ENCODE measurements at places on chromosomes 12 and 14.
A peak's percentile ranks its signal among the peaks of the same experiment; 100 is the strongest.

DNA sequence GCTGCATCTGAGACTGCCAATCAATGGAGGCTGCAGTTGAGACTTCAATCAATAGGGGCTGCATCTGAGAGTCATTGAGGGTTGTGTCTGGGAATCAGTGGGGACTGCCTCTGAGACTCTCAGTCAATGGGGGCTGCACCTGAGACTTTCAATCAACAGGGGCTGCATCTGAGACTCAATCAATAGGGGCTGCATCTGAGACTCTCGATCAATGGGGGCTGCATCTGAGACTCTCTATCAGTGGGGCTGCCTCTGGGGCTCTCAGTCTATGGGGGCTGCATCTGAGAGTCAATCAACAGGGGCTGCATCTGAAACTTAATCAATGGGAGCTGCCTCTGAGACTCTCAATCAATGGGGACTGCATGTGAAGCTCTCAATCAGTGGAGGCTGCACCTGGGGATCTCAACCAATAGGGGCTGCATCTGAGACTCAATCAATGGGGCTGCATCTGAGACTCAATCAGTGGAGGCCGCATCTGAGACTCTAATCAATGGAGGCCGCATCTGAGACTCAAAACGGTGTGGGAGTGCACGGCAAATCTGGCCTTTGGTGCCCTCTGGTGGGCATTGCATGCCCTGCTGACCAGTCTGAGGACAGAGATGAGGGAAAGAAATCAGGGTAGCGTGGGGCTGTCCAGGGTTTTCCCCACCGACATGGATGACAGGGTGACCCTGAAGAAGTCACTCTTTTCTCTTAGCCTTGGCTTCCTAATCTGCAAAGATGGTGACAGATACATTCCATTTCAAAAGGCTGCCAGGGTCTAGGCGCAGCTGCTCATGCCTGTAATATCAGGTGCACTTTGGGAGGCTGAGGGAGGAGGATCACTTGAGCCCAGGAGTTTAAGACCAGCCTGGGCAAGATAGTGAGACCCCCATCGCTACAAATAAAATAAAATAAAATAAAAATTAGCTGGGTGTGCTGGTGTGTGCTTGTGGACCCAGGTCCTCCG lies 41.3 kb upstream of the EIF5 start:
- DNase-seq, result peak; percentile 75

- DNase-seq, result no peak
Observed at GRCh38 chr12:51023625-51024382, 2.4 kb downstream of the SLC11A2 start.

GRCh38 chr12:89951050-89951693 lies 242.5 kb upstream of the ATP2B1 start:
- DNase-seq, result no peak

GRCh38 chr12:118259079-118259478 lies 113.6 kb downstream of the TAOK3 start:
- DNase-seq, result no peak

DNA sequence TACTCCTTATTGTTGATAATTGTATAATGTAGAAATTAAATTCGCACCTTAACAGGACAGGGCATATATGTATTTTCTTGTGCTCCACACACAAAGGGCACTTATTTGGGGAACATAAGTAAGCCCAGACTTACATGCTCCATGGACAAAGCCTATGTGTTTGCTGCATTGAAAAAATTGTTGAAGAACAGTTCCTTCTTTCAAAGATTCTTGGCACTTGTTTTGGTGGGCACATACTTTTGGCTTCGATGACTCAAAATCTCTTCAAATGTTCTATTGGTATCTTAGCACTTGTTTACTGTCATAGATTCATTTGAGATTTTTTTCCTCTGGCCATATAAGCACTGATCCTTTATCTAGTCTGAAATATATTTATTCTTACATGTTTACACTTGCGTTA lies 1.4 kb upstream of the MAP4K5 start:
- no peak for DNase-seq

DNA sequence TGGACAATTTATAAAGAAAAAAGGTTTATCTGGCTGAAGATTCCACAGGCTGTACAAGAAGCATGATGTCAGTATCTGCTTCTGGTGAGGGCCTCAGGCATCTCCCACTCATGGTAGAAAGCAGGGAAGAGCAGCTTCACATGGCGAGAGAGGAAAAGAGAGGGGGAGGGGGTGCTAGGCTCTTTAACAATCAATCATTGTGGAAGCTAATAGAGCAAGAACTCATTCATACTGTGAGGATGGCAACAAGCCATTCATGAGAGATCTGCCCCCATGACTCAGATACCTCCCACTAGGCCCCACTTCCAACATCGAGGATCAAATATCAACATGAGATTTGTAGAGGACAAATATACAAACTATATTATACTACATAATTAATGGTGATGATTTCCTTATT lies 361.9 kb upstream of the FAR2 start:
- DNase-seq, result no peak

- no peak for DNase-seq
Observed at GRCh38 chr12:19005257-19005801, 124.2 kb upstream of the PLEKHA5 start.

DNA sequence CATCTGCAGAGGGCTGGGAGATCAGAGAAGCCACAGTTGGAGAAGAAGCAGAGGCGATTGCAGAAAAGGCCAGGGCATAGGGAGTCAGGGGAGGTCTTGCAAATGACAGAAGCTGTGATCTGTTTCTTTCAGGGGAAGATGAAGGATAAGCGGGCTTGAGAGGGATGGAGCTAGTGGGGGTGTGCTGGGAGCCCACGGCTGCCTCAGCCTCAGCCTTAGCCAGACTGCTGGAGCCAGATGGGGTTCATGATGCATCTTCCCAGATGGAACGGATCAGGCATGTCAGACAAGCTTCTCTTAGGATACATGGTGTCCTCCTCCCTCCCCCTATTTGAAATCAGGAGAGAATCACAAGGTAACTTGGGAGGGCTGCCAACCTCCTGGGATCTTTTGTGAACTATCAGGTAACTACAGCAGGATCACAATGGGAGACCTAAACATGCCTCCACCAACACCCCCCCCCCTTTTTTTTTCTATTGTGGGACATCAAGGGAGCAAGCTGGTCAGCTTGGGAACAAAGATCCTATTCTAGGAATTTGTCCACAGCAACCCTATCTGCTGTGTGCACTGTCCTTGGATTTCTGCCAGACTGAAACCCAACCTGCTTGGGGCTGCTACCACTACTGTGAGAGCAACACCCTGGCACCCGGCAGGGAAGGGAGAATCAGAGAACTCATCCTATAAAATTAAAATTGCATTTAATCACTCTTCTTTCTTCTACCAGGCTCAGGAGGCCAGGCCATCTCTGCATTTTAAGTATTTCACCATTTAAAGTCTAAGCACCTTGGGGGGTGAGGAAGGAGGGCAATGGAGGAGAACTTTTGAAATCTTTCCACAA lies 10.7 kb upstream of the ATP2A2 start:
- no peak for DNase-seq

DNA sequence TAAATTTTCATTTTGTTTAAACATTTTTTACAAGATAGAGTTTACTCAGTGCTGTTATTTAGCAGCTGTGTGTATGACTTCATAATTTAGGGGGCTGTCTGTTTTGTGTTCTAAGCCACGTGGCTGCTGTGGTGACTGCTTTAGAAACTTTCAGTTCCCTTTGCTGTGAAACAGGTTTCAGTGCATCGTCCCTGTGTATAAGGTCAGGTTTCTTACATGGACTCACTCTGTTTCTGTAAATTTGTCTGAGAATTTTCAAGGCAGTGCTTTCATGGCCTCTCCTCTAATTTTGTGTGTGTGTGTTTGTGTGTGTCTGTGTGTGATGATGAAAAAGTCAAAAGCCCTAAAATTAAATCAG lies 32.4 kb downstream of the BICD1 start:
- peak; percentile 34 for DNase-seq

DNA sequence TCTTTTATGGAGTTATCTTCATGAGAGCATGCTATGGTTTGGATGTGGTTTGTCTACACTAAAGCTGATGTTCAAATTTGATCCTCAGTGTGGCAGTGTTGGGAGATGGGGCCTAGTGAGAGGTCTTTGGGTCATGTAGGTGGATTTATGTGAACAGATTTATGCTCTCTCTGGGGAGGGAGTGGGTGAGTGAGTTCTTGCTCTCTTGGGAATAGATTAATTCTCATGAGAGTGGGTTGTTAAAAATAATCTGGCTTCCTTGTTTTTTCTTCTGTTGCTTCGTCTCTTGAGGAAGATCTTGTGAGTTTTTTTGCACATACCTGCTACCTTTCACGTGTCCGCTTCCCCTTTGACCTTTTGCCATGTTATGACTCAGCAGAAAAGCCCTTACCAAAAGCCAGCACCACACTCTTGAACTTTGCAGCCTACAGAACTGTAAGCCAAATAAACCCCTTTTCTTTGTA lies 20.5 kb downstream of the DERA start:
- no peak for DNase-seq

- no peak for DNase-seq
Observed at GRCh38 chr12:96720363-96720705, 186.7 kb upstream of the NEDD1 start.

DNA sequence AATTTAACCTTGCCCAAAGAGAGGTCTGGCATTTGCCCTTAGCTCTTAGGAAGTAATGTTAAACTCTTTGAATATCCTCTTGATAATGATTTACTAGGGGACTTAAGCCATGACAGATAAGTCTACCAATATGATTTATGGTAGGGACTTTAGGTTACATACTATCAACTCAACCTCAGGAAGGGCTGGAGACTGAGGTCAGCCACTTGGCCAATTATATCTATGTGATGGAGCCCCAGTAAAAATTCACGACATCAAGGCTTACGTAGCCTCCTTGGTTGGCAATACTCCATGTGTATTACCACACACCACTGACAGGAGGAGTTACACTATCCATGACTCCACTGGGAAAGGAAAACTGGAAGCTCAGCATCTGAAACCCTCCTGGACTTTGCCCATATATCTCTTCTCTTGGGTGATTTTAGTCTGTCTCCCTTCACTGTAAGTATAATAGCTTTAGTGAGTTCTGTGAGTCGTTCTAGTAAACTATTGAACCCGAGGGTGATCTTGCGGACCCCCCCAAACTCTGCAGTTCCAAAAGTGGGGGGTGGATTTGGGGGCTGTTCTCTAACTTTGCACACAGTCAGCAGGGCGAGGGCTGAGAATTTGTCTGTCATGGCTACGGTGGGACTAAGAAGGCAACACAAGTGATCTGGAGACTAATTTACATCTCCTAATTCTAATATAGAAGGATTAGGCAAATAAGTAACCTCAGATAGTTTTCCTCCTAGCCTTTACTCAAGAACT lies 62.3 kb downstream of the R3HDM2 start:
- DNase-seq, result no peak

DNA sequence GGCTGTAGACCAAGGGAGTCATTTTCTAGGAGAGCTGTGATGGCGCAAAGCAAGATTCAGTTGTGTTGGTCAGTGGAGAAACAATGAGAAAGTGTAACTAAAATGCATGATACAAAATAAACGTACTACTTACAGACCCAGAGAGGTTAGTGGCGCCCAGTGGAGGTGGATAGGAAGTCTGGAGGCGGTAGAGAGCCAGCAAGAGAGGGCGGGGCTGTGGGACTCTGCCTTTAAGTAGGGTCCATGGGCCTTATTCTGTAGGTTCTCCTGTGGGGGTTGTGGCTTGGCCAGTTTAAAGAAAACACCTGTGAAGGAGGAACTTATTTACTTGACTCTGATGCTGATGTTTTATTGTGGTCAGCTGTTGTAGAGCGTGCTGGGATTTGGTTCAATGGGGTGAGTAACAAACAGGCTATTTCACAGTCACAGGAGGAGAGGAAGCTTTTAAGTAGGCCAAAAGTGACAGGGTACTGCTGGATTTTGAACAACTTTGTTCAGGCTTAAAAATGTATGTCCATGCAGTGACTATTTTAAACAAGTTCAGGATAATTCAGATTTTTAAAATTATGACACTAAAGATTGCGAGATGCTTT lies 1097.7 kb downstream of the TMTC2 start:
- no peak for DNase-seq

DNA sequence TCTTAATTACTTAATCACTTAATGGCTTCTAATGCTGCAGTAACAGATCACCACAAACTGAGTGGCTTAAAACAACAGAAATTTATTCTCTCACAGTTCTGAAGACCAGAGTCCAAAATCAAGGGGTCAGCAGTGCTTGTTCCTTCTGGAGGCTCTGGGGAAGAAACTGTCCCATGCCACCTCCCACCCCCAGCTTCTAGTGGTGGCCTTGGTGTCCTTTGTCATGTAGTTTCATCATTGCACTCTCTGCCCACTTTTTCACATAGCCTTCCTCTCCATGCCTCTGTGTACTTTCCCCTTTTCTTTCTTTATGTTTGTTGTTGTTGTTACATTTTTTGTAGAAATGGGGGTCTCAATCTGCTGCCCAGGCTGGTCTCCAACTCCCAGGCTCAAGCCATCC lies 16.1 kb upstream of the UBC start:
- DNase-seq, result no peak

GRCh38 chr12:123089140-123089539 lies 61.8 kb downstream of the PITPNM2 start:
- no peak for DNase-seq

GRCh38 chr12:76947304-76947703 lies 68.5 kb upstream of the CSRP2 start:
- no peak for DNase-seq

DNA sequence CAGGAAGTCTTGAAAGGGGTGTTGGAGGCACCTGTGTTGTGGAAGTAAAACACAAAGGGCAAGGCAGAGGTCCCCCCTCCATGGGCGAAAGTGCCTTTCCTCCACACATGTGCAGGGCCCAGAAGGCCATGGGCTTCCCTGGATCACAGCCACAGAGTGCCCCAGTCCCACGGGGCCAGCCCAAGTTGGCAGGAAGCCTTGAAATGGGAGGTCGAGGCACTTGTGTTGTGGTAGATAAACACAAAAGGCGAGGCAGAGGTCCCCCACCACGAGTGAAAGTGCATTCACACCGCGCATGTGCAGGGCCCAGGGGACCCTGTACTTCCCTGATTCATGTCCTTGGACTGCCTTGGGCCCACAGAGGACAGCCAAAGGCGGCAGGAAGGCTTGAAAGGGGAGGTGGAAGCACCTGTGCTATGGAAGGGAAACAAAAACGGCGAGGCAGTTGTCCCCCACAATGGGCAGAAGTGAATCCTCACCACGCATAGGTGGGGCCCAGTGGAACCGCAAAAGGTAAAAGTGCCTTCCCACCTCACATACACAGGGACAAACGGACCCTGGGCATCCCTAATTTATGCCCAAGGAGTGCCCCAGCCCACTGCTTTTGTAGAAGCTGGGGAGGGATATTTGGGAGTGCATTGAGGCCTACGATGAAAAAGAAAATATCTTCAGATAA lies 585.4 kb downstream of the ALG10 start:
- DNase-seq, result no peak

GRCh38 chr12:80709811-80710726 lies 2.6 kb downstream of the MYF6 start:
- no peak for DNase-seq

- DNase-seq, result no peak
Observed at GRCh38 chr12:92911339-92911738, 17.8 kb downstream of the EEA1 start.

Data from stimulated activated CD4-positive, alpha-beta T cell treated with anti-CD3 and anti-CD28 coated beads, Interleukin-12 subunit alpha, Interleukin-12 subunit beta, amount 100 ng/mL, for 48 hours (primary cell).